ENCODE measurements at places on chromosomes 5 and 9.

GRCh38 chr5:151954255-151954654 is 29.6 kb upstream of the GLRA1 start:
- DNase-seq: no peak

GRCh38 chr9:136316896-136317676 is 10.3 kb upstream of the GPSM1 start:
- DNase-seq: no peak

DNA sequence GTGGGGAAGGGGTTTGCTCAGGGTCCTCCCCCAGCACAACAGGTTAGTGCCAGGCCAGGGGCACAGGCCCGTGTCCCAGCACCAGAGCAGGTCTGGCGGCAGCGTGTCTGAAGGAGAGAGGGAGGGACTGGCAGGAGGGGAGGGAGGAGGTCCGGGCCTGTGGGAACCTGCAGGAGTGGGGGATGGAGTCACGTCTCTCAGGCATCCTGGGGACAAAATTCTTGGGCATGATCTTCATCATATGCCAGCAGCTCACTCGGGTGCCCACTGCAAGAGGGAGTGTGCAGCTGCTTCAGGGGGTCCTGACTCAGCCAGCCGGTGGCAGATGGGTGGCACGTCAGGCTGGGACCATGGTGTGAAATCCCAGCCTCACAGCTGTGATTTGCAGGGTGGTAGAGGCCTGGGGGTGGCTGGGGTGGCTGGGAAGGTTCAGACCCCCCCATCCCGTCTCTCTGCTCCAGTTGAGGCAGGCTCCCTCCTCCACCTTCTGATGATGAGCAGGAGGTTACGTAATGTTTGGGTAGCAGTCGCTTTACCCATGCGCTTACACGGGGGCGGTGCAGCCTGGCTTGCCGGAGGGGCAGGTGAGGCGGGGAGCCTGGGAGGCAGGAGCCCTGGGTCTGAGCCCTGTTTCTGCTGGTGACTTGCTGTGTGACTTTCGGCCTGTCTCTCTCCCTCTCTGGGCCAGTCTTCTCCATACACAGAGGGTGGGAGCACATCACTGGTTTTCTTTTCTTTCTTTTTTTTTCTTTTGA is 40.5 kb downstream of the NCS1 start:
- no peak for DNase-seq

DNA sequence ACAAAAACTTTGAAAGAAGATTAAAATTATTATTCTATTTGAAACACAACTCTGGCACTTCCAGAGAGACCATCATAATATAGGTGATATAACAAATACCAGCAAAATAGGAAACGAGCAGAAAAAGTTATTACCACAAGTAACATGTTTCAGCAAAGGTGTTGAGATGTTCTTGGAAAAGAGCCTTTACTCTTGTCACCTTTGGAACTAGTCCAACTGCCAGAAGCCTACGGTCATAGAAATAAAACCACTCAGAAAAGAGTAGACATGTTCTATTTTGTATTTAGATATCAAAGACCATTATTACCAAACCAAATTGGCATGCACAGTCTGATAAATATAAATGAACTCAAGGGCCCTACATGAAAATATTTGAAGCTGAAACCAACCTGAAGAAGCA is 145.0 kb upstream of the DMAC1 start:
- DNase-seq: no peak

DNA sequence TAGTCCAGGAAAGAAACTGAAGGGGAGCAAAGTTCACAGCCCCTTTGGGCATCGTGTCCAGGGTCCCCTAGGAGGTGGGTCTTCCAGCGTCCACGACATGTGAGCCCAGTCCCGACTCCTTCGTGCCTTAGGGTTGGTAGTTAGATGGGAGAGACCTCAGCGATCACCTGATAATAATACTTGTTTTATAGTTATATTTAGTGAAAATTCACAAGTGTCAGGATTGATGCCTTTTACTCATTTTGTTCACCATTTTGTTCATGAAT is 20.1 kb downstream of the SPAAR start:
- no peak for DNase-seq

GRCh38 chr9:27337833-27338526 is 41.0 kb upstream of the EQTN start:
- no peak for DNase-seq

GRCh38 chr5:83776437-83777031 is 55.9 kb upstream of the HAPLN1 start:
- no peak for DNase-seq

DNA sequence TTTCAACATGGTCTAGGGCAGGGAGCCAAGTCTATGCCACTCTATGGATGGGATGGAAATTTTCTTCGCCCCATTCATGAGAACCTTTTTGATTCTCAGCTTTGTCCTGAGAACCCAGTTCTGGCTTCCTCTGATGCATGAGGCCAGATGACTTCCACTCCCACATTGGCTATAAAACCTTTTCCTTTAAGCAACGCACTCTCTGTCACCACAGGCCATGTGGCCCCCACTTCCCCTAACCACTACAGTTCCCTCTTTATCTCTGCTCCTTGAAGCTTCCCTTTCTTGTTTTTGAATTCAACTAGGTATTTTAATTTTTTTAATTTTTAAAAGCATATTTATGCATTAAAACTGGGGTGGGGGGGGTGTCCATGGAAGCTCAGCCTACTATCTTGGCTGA is 401.3 kb downstream of the ENC1 start:
- DNase-seq: no peak

- DNase-seq: no peak
Measured at GRCh38 chr5:88813244-88813643, 69.7 kb downstream of the MEF2C start.

DNA sequence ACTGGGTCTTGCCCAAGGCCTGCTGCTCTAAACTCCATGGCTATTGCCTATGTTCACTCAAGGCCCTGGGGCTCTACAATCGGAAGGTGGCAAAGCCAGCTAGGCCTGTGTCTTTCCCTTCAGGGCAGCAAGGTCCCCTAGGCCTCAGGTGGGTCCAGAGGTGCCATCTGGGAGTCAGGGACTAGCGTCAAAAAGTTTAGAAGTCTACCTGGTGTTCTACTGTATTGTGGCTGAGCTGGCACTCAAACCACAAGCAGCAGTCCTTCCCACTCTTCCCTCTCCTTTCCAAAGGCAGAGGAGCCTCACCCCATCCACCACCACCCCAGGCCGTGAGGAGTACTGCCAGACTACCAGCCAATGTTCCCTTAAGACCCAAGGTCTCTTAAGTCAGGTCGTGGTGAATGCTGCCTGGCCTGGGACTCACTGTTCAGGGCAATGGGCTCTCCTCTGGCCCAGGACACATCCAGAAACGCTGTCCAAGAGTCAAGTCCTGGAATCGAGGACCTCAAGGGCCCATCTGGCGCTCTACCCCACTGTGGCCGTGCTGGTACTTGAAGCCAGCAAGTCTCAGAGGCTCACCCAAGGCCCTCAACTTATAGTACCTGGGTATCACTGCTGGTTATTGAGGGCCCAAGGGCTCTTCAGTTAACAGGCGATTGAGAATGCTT is 13.0 kb upstream of the SARDH start:
- no peak for DNase-seq
